Ovary (tissue), 10 donors: ENCODE measurements at places on chromosomes 1 and 21.

DNA sequence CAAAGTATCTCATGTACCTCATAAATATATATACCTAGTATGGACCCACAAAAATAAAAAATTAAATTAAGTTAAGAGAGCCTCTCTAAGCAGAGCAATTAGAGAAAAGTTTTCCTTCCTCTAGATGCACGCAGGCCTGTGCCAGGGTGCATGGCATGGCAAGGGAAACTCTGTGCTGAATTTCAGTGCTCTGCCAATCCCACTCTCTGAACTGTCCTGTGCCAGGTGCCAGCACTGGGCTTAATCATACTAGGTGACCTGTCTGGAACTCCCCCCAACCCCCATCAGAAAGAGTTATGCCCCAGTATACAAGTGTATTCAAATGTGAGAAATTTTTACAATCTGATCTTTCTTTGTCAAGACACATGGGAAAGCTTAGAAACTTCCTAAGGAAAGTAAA is 10.4 kb upstream of the LAMC2 start:
- no peak overlapping the region for H3K4me3 ChIP-seq
- no peaks in the 10 kb centered on the region for H3K27me3 ChIP-seq
- no peaks in the 10 kb centered on the region for H3K36me3 ChIP-seq
- H3K27ac ChIP-seq = no peak overlapping the region
- DNase-seq = no peak

DNA sequence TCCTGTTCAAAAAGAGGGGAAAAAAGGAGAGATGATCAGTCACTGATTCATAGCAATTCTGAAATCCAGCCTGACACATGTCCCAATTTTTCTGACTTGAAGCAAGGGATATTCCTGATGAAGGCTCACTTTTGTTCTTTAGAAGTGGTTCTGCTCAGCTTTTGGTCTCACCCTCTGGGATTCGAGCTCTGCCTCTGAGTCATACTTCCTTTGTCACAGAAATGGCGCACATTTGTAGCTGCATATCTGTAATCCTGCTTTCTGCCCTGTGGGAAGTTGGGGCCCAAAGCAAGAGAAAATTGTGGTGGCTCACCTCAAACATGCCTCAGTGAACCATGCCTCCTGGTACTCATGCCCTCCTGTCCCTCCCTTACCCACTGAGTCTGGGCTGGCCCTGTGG is 22.3 kb upstream of the FAM78B start:
- no peak for DNase-seq
- no peak overlapping the region for H3K27ac ChIP-seq
- H3K4me3 ChIP-seq = no peak overlapping the region
- H3K36me3 ChIP-seq = no peaks in the 10 kb centered on the region
- no peaks in the 10 kb centered on the region for H3K4me1 ChIP-seq

DNA sequence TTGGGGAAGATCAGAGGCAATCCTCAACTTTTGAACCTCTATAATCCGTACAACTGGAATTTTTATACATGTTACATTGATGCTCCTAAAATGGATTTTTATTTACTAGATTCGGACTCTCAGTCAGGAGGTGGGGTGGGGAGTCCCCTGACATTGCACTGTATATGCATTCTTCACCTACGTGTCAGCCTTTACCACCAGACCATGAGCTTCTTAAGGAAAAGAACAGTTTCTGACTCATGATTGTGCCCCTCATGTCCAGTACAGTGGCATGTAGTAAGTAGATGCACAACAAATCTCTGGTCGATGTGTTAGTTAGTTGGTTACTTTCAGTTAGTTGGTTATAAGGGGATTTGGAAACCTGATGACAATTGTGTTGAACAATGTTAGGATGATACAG is 15.4 kb downstream of the LPAR3 start:
- DNase-seq = no peak
- H3K36me3 ChIP-seq = no peaks in the 10 kb centered on the region
- no peaks in the 10 kb centered on the region for H3K27me3 ChIP-seq
- H3K4me1 ChIP-seq = no peaks in the 10 kb centered on the region
- H3K27ac ChIP-seq = no peak overlapping the region
- H3K4me3 ChIP-seq = no peak overlapping the region

GRCh38 chr1:45622524-45623394 is 1.1 kb downstream of the CCDC17 start:
- no peaks in the 10 kb centered on the region for H3K27me3 ChIP-seq
- no peak overlapping the region for H3K27ac ChIP-seq
- DNase-seq = peak; percentile 61
- no peak overlapping the region for H3K4me3 ChIP-seq
